Sigmoid colon (tissue), 7 donors: ENCODE measurements at places on chromosomes 5 and 9. TPM values are rescaled to one million over a fixed set of nuclear protein-coding genes. Genes with fewer than 3 reads are reported as not detected.

DNA sequence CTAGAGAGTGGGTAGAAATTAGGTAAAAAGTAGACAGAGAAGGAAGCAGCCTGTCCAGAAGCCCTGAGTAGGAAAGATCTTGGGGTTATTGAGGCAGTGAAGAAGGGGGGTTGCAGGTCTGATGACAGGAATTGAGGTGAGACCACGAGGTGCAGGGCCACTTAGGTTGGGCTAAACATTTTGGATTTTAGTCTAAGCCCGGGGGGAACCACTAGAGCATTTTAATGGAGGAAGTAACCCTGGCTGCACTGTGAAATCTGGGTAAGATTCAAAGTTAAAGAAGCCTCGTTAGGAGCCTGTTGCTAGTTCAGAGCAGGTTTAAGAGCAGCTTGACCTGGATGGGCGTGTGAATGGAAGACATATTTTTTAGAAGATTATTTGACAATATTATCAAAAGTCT lies 38.3 kb downstream of the MAP3K1 start:
- DNase-seq = no peak

- DNase-seq = no peak
Measured at GRCh38 chr5:123997064-123997461, 485.1 kb downstream of the CSNK1G3 start.

TYRP1 gene
- not detected for total RNA-seq

GRCh38 chr5:175468892-175469291 lies 9.5 kb upstream of the SFXN1 start:
- no peak for DNase-seq

DNA sequence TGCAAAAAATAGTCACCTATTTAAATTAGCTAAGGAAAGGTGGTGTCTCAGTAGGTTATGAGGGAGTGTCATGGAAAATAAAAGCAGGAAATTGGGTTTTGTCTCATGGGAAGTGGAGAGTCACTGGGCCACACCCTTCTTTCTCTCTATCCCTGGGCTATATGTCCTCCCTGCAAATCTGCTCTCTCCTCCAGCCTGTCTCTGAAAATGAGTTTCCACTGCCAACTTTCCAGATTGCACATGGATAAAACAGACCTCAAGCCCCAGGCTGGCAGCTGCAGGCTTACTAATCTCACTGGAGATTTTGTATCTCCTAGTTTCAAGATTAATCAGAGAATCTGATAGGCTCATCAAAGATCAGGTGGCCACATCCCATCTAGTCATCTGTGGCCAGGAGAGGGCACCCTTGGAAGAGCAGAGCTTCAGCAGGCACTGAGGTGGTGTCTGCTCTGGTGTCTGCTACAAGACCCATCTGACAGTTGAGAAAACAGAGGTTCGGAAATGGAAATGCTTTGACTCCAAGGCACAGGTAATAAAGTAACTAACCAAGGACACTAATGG lies 178.9 kb downstream of the MSX2 start:
- DNase-seq = no peak

SH3TC2 gene
- total RNA-seq = 2.3 TPM
